ENCODE measurements at places on chromosomes 1 and 21. TPM values are rescaled to one million over a fixed set of nuclear protein-coding genes. Genes with fewer than 3 reads are reported as not detected.

DNA sequence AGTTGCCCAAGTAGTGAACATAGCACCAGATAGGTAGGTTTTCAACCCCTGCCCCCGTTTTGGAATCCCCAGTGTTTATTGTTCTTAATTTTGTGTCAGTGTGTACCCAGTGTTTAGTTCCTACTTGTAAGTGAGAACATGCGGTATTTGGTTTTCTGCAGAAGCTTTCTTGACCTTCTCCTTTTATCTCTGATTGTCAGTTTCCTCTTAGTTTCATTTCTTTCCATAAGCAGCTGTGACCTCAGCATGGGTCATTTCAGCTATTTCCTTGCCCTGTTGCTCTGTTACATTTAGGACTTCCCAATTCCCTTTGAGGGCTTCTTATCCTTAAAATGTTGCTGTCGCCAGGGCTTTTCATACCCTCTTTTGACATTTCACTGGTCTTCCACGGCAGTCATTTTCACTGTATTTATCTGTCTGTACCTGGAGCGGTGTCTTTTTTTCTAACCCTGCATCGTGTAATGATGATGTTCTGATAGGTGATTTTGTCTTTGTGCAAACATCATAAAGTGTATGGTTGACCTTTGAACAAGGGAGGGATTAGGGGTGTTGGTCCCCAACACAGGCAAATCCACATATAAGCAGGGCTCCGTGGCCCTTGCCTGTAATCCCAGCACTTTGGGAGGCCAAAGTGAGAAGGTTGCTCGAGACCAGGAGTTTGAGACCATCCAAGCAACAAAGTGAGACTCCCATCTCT, 15.0 kb downstream of the ITSN1 start:
- DNase-seq, result no peak

GRCh38 chr21:44300262-44300959, 558 bp downstream of the PFKL start:
- peak; percentile 95 for DNase-seq

- no peak for DNase-seq
Measured at GRCh38 chr1:66607458-66607857, 73.5 kb downstream of the SGIP1 start.

Gene CSF3R
- 2.6 TPM for total RNA-seq

Gene NPHS2
- total RNA-seq, result not detected
